ENCODE measurements at places on chromosomes 16 and 17.

DNA sequence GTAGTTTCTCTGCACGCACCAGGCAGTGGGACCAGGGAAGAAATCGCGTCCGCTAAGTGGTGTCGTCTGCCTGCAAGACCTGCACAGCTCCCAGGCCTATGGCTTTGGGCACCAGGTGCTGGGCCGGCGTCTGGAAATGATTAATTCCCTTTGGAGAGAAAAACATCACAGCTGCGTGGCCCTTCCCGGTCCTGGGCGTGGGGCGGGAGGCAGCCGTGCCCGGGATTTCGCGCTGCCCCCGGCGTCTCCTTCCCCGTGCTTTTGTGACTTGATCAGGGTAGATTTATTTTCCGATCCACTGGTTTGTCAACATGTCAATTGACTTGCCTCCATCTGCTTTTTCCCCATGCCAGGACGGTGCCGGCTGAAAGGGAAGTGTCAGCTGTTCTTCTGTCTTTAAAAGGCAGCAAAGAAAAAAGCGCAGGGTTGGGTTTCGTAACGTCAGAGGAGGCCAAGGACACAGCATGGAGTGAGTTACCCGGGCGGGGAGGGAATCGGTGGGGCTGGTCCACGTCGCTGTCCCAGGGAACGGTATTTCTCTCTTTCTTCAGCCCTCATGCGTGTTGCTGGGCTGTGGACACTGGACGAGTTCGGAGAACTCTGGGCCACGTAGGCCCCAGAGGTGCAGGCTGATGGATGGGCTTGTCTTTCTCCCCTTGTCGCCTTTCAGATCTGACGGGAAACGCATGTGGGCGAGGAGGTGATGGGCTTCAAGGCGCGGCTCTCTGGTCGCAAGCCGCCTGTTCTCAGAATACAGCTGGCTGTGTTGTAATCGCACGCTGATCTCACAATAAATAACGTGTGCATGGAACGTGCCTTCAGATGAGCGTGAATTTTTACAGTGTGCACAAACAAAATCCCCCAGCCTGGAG is 188.1 kb upstream of the ZNF469 start:
- DNase-seq, result no peak

GRCh38 chr16:74562117-74562516 is 44.8 kb downstream of the GLG1 start:
- DNase-seq, result no peak

- no peak for DNase-seq
Observed at GRCh38 chr17:21522755-21523336, 146.7 kb downstream of the KCNJ12 start.

DNA sequence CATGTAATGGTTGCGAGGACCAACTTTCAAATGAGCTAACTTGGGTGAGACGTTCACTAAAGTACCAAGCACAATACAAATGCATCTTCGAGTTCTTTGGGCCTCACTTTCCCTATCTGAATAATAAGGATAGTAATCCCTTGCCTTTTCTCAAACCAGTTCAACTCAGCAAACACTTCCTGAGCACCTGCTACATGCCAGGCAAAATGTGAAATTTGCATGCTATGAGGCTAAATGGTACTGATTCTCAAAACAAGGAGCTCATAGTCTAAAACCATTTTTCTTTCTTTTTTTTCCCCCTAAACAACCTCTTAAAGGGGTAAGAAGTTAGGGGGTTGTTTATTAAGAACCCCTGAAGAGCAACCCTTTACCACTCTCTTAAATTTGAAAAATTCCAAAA is 101.4 kb upstream of the HLF start:
- no peak for DNase-seq

GRCh38 chr16:11361701-11362451 is 16.6 kb downstream of the RMI2 start:
- DNase-seq, result peak; percentile 73

GRCh38 chr17:38567350-38567749 is 38.4 kb downstream of the SRCIN1 start:
- no peak for DNase-seq

DNA sequence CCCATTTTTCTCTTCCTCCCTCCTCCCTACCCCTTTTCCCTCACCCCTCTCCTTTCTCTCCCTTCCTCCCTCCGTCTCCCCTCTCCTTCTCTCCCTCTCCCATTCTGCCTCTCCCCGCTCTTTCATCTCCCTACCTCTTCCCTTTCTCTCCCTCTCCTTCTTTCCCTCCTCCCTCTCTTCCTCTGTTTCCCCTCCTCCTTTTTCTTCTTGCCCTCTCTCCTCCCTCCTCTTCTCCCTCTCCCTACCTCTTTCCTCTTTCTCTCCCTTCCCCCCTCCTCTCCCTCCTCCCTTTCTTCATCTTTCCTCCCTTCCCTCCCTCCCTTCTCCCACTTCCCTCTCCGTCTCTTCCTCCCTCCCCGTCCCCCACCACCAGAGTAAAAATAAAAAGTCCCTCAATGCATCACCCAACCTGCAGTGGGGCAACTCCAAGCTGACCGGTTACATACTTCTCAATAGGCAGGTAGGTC is 10.4 kb downstream of the CHD9NB start:
- DNase-seq, result no peak

DNA sequence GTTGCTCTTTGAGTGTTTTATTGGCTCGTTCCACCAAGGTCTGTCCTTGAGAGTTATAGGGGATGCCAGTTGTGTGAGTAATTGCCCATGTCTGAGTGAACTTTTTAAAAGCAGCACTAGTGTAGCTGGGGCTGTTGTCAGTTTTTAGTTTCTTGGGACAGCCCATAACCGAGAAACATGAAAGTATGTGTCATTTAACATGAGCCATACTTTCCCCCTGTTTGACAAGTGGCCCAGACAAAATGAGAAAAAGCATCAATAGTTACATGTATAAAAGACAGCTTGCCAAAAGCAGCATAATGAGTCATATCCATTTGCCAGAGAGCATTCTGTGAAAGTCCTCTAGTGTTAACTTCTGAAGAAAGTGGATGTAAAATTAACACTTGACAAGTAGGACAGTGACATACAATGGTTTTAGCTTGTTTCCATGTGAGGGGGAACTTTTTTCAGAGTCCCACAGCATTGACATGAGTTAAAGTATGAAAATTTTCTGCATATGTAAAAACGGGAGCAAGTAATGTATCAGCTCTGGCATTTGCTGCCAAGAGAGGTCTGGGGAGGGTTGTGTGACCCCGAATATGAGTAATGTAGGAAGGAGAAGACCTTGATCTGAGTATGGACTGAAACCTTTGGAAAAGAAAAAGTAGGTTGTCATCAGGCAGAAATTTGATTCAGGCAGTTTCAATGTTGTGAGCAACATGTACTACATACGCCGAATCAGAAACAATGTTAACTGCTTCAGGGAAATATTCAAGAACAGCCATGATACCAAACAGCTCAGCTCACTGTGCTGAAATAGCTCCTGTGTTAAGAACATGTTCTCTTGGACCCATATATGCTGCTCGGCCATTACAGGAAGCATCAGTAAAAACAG is 56.8 kb upstream of the ARL4D start:
- no peak for DNase-seq

DNA sequence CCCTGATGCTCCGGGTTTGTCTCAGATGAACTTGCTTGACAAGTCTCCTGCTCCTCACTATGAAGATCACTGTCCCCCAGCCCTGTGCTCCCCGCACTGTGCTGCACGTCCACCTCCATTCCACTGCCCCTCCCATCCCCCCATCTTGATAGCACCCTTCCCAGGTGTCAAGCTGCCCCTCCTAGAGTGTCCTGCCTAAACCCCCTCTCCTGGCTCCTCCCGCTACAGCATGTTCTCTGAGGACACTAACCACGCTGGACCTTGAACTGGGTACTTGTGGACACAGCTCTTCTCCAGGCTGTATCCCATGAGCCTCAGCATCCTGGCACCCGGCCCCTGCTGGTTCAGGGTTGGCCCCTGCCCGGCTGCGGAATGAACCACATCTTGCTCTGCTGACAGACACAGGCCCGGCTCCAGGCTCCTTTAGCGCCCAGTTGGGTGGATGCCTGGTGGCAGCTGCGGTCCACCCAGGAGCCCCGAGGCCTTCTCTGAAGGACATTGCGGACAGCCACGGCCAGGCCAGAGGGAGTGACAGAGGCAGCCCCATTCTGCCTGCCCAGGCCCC is 18.5 kb downstream of the DEXI start:
- no peak for DNase-seq

- peak; percentile 88 for DNase-seq
Observed at GRCh38 chr17:72338847-72339790, 218.3 kb downstream of the SOX9 start.

DNA sequence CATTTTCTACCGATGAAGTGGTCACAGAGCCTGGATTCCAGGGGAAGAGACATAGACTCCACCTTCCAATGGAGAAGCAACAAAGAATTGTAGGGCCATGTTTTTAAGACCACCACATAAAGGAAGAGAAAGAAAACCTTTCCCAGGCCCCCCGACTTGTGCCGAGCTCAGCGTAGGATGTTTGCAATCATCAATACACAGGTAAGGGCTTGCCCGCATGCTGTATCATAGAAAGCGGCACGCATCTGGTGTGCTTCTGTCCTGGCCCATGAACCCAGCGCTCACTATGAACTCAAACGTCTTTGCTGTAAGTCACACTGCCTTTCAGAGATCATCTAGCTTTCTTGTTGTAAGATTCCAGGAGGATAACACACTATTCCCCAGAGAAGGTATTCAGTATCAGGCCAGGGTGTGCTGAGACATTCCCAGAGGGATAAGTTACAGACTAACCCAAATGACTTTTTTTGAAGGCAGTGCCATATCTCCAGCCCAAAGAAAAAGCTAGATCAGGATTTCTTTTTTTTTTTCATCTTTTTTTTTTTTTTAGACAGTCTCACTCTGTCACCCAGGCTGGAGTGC is 79.5 kb upstream of the RPL38 start:
- no peak for DNase-seq

GRCh38 chr16:19446300-19446846 is 28.7 kb downstream of the TMC5 start:
- DNase-seq, result no peak

GRCh38 chr16:14427371-14427948 is 202.6 kb downstream of the PARN start:
- no peak for DNase-seq

- DNase-seq, result no peak
Observed at GRCh38 chr17:214881-215331, 33.5 kb upstream of the DOC2B start.

DNA sequence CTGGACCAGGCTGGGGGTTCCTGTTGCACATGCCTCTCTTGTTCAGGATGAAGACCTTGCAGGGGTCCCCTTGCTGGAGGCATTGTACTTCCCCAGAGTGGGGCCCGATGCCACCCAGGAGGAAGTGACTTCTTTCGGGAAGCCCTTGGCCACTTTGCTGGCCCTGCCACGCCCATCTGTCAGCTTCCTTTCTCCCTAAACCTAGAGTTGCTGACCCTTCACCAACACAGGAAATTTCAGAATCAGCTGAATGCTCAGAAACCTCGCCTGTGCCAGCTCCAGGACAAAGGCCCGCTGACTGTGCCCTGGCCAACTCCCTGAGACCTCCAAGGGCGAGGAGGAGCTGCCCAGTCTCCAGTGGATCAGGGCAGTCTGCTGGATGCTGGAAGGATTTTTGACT is 26.7 kb downstream of the WNT9B start:
- no peak for DNase-seq

GRCh38 chr17:47810200-47810821 is 11.3 kb downstream of the OSBPL7 start:
- DNase-seq, result no peak

- no peak for DNase-seq
Observed at GRCh38 chr16:89346869-89347268, 129.4 kb downstream of the ZNF778 start.

GRCh38 chr17:62675701-62676100 is 48.2 kb downstream of the MRC2 start:
- no peak for DNase-seq

DNA sequence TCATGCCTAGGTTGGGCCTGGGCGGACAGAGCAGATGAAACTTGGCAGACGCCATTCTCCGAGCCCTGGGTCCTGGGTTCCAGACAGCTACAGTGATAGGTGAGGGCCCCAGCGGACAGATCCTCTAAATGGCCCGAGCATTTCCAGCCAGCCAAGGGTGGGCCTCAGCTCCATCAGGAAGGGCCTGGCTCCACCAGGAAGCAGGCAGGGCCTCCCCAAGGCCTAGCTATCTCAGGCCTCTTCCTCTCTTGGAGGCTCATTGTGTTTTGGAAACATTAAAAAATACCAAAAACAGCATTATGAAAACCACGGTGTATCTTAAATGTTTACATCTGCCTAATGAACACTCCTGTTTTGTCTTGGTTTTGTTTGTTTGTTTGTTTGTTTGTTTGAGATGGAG is 38.2 kb upstream of the SBK1 start:
- DNase-seq, result no peak

- no peak for DNase-seq
Observed at GRCh38 chr16:70161350-70161749, 12.2 kb upstream of the CLEC18C start.

DNA sequence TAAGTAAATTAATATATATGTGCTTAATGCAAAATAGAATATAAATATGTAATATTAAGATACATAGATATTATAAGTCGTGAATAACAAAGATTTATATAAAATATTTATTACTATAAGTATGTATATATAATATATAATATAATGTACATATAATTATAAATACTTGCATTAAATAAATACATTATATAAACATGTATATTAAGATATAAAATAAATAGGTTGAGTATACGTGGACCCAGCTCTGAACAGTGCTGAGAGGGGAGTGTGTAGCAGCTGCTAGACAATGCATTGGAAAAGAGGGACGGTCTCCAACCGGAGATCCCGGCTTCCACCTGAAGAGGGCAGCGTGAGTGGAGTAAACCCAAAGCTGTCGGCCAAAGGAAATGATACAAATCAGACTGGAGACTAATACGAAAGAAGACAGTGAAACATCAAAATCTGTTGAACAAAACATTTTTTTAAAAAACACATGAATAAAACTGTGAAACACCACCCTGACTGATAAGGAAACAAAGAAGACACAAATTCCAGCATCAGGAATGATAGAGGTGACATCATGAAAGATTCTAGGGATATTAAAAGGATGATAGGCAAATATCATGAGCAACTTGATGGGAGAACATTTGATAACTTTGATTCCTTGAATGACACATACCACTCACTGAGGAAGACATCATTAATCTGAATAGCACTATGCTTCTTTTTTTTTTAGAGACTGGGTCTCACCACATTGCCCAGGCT is 125.4 kb upstream of the CHMP6 start:
- peak; percentile 77 for DNase-seq

DNA sequence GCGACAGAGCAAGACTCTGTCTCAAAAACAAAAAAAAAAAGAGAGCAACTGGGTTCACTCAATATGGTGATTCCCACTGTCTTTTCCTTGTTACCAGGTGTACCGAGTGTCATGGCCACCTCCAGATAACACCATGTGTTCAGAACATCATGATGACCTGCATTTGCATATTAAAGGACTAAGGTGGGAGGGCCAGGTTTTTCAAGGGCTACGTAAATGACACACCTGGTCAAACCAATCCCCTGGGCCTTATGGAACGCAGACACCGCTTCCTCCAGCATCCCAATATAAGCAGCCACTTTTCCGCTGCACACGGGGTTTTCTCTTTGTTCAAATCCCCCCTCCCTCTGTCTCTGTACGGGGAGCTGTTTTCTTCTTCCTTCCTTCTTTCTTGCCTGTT is 29.3 kb downstream of the WSCD1 start:
- no peak for DNase-seq

Data from A673 (cell line).